ENCODE measurements at places on chromosomes 12 and 14.

- DNase-seq: no peak
These were observed 33.9 kb downstream of the NUMB start for GRCh38 chr14:73424453-73424852.

DNA sequence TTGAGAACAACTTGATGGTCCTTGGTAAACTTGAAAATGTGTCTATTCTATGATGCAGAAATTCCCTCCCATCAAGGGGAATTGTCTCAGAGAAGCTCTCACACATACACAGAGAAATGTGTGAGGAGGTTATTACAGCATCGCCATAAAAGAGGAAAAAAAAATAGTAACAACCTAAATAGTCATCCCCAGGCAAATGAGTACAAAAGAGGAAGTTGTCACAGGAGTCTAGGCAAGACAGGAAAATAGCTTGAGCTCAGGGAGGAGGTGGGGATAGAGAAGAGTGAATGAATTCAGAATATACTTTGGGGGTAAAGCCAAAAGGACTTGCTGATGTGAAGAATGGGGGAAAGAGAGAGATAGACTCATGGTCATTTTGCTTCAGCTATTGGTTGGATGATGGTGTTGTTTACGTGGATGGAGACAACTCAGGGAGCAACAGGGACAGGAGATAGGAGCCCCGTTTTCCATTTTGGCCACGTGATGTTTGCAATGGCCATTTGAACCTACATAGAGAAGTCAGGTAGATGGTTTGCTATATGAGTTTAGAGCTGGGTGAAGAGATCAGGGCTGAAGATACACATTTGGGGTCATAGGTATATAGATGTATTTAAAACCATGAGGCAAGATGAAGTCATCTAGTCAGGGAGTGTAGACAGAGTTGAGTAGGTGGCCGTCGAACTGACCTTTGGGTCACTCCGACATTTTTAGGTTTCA lies 20.3 kb downstream of the LRRC74A start:
- DNase-seq: no peak

GRCh38 chr12:79407671-79408622 lies 282.8 kb downstream of the PAWR start:
- DNase-seq: peak; percentile 53

DNA sequence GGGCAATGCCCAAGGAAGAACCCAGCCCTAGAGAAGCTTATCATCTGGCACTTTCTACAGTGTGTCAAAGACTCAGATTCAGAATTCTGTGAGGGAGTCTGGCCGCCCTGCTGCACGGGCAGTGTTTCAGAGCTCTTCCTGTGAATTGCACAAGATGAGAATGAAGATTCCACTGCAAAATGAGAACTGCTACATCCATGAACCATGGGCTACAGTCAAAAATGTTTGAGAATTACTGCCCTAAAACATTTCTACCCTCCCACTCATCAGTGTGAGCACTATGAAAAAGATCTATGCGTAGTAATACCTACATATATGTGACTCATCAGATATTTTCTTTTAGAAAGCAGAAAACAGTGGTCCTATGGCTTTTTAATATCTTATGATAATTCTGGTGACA lies 104.0 kb downstream of the STAB2 start:
- DNase-seq: no peak

DNA sequence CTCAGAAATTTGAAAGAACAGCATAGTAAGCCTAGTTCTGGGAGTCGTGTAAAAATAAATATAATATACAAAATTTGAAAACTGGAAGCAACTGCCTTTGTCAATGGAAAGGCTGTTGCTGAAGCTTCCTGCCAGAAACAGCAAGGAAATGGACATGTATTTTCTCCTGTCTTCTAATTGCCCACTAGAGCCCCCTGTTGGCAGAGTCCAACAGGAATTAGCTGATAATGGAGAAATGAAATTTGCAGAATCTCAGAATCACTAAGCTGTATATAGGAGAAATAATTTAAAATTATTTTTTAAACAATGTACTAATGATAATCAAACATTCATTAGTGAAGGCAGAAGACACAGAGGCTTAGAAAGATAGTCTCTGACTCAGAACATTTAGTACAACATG lies 414.8 kb downstream of the SLC6A15 start:
- DNase-seq: peak; percentile 56

DNA sequence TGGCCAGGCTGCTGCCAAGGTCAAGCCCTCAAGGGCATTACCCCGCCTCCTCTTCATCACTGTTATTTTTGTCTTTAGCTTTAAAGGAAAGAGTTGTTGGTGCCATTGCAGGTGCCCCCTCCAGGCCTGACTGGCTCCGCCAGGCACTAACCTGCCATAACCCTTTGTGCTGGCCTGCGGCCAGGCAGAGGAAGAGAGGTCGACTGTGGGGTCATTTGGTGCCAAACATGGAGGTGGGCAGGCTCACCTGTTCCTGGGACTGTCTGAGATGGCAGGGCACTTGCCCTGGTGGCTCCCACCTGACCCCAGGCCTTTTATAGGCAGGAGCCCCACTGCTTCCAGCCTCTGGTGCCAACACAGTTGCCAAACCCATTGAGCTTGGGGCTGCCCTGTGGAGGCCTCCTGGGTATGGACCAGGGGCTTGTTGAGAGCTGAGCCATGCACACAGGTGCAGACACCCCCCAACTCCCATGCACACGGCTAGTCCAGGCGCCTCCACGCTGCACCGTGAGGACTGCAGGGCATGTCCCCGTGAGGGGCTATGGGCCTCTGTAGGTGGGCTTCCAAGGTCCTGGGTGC lies 29.4 kb upstream of the PLD4 start:
- peak; percentile 63 for DNase-seq

- DNase-seq: peak; percentile 34
These were observed 839 bp downstream of the SLC38A1 start for GRCh38 chr12:46267825-46268582.

GRCh38 chr14:21891921-21892320 lies 218.3 kb upstream of the OR4E1 start:
- DNase-seq: no peak

DNA sequence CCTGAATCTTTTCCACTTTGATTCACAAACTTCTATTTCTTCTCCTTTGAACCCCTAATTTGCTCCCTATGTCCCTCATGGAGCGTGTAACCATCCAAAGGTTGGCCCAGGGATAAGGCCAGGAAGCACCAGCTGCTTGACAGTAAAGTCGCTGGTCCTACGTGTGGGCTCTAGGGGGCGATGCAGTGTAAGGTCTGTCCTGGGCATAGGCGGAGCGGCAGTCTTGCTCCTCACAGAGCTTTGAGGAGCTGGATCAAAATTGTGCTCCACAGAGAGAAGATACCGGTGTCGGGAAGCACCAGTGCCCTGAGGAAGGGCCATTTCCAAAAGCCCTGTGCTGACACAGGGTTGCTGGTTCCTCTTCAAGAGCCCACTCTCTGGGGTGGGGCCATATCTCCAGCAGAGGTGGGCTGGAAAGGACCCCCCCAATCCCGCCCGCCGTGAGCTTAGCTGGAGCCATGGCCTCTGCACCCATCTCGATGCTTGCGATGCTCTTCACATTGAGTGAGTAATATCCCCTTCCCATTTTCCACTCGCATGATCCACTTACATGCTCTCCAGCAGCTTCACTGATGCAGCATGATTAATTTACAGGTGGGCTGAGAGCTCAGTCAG lies 49.9 kb upstream of the OR4E1 start:
- peak; percentile 5 for DNase-seq

GRCh38 chr14:31954991-31955390 lies 122.1 kb upstream of the ARHGAP5 start:
- DNase-seq: no peak

DNA sequence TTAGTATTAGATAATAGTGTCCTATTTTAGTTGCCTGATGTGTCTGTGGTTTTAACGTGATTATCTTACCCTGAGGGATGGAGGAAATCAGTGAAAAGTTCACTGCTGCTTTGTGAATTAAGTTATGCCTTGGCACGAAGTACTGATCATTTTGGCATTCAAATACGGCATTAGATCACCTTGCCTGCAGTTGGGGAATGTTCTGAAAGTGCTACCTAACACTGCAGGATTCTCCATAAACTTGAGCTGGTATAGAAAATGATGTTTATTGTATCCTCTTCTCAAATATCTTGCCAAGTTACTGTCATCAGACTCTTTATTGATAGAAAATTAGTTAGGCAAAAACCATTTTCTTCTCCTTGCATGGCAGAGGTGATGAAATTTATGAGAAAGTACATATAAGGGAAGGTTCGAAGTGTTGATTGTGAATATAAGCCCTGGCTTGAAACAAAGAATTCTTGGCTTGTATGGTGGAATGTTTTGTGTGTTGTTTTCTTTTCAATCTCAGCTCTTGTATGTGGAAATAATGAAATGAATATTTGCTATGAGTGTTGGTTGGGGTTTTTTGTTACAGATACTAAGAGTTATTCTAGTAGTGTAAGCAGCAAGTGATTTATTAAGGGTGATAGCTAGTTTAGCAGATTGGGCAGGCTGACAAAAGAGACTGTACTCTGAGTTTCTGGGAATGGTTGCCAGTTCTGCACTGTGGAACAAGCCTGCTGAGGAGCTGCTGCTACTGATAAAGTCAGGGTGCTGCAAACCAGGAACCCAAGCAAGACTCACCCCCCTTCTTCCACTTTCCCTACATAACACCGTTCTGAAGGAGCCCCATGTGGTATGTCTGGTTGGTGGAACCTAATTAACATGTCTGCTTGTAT lies 448.3 kb downstream of the PCNX1 start:
- DNase-seq: peak; percentile 36

DNA sequence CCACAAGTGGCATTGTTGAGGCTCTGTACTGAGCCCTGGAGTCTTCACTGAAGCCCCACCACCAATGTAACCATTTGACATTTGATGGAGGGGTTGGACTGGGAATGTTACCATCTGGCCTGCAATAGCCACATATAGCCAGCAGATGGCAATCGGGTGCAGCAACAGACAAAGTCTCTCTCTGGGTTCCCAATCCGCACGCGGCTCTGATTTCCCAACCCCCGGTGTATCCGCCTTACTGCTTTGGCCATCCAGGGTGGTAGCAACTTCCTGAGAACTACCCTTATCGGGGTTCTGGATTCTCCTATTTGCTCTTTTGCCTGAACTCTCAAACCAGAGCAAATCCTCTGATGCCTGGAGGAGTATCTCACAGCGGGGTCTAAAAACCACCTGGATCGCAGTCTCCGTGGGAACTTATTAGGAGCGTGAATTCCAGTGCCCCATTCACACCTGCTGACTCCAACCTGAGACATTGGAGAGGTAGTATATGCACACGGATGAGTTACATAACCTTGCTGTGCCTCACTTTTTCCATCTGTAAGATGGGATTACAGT lies 14.2 kb downstream of the VRTN start:
- peak; percentile 83 for DNase-seq

GRCh38 chr12:116631619-116632018 lies 72.4 kb downstream of the MAP1LC3B2 start:
- DNase-seq: no peak

DNA sequence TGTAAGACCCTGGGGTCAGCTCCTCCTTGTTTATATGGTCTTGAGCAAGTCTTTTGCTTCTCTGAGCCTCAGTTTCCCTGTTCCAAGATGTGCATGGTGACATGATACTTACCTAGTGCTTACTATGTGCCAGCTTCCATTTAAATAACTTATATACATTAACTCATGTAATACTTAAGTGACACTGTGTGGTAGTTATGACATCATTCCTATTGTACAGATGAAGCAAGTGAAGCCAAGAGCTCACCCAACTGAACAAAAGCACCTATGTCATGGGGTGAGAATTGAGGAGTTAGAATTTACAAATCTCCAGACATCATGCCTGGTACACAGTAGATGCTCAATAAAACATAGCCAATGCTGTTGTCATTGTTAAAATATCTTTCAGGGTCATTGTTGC lies 41.3 kb upstream of the CMKLR1 start:
- no peak for DNase-seq

- DNase-seq: no peak
These were observed 3.4 kb downstream of the DHH start for GRCh38 chr12:49091056-49091835.

DNA sequence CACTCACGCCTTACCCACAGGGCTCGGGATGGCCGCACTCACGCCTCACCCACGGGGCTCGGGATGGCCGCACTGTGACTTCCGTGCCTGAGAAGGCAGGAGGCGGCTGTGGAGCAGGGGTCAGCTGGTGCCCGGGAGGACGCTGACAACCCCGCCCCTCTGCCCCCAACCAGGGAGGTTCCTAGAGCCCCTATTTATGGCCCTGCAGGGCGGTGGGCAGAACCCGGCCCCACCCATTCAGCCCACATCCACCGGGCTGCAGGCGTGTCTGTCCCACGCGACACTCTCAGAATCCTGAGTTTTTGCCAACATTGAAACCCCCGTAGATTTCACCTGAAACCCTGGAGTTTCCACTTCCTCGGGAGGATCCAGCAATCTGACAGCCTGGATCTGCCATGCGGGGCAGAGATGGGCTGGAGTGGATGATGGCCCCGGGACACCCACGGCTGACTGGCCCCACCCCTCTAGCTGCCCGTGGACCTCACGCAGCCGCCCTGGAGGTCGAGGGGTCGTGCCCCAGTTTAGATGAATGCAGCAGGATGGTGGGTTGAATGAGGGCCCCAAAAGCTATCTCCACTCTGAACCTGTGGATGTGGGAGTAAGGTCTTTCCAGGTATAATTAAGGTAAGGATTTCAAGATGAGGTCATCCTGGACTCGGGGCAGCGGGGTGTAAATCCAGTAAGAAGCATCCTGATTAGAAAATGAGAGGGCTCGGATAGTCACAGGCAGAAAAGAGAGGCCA lies 20.4 kb downstream of the GALNT9 start:
- DNase-seq: peak; percentile 3

- no peak for DNase-seq
These were observed 114.1 kb downstream of the FSCB start for GRCh38 chr14:44392984-44393383.

DNA sequence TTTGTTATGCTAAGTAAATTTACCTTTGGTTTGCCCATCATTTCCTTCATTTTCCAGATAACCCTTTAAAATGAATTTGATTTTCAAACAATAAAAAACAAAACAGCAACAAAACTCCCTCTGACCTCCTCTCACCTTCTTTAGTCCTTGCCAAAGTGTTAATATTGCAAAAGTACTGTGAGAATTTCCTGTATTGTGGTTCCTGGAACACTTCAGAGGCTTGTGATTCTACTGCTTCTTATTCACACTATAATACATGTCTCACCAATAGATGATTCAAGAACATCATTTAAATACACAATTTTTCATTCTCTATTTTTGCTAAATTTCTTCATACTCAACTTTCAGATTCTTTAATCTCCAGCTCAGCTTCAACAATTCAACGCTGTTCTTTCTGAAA lies at the start of gene KLRD1:
TSS of gene KLRD1 (plus strand) at position 241 of the 400 bp plus-strand sequence. CDS start 208 bp downstream, outside the sequence.
- no peak for DNase-seq

DNA sequence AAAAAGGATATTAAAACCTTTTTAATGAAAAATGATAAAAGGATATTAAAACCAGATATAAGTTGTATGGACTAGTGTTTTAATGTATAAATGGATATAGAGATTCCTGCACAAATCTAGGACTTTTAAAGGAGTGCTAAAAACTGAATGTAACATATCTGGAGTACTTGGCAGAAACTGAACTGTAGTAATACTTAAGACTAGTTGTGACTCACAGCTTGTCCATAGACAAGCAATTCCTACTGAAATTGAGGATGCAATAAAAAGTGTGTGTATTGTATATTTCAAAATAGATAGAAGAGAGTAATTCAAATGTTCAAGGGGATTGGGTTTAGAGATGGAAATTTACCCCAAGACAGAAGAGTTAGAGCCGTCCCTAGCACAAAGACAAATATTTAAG lies 59.6 kb downstream of the FBXO33 start:
- no peak for DNase-seq

GRCh38 chr12:15829949-15830348 lies 40.8 kb upstream of the EPS8 start:
- DNase-seq: no peak

- DNase-seq: peak; percentile 73
These were observed 96.2 kb downstream of the CIT start for GRCh38 chr12:119780786-119781434.
